ENCODE measurements at places on chromosomes 3 and 15.
A peak's percentile ranks its signal among the peaks of the same experiment; 100 is the strongest.

DNA sequence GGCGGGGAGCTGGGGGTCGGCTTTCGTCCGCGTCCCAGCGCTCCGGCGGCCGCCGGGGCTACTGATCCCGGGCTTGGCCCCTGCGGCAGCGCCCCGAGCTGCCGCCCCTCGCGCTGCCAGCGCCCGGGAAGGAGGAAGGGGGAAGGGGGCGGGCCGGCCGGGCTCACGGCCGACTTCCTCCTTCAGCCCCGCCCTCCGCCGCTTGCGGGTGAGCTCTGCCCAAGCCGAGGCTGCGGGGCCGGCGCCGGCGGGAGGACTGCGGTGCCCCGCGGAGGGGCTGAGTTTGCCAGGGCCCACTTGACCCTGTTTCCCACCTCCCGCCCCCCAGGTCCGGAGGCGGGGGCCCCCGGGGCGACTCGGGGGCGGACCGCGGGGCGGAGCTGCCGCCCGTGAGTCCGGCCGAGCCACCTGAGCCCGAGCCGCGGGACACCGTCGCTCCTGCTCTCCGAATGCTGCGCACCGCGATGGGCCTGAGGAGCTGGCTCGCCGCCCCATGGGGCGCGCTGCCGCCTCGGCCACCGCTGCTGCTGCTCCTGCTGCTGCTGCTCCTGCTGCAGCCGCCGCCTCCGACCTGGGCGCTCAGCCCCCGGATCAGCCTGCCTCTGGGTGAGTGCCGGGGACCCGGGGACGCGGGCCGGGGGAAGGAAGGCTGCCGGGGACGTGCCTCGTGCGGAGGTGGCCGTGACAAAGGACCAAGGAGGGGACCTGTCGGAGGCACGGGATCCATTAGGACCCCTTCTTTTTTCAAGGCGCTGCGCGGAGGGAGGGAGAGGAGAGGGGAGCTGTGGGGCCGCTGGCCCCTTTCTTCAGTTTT lies at the start of gene SEMA4B:
SEMA4B (plus strand) TSS at position 201 of the 814 bp plus-strand sequence; CDS start at position 450, 249 bp downstream.
- peak; percentile 34 for DNase-seq

DNA sequence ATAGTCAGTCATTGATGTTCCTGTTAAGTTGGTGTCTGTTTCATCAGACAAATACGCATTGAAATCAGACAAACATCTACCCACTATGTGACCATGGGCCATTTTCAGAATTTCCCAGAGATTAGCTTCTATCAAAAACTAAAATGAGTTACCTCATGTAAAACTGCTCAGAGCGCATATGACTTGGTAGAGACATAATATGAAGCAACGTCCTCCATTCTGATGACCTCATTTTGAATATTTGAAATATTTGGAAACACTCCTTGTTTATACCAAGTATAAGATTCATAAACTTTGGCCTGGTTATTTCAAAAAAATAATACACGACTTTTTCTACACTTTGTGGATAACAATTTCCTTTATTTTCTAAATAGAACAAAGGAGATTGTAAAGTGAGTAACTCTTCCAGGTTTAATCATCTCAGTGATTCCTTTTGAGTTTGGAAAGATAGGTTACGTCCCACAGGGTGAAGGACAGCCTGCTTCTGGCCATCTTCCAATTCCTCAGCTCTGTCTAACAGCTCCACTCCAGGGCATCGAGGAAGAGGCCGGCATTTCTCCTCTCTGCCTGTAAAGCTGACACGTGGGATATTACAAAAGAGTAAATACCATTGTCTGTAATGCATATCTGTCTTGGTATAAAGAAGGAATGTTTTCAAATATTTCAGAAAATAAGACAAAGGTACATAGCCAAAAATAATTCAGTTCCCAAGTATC lies 122.6 kb downstream of the CADM2 start:
- DNase-seq = no peak

DNA sequence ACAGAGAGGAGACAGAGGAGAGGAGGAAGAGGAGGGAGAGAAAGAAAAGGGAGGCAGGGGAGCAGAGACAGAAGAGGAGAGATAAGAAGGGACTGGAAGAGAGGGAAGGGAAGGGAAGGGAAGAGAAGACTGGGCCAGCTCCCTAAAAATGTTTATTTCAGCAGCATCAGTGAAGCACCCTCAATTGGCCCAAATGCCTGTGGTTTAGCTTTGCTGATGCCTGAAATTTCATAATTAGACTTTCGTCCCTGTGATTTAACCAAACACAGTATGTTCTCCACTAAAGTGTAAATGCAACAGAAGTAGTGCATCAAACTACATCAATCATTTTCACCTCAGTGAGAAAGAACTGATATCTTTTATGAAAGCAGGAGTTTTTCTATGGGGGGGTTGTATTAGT lies 55.9 kb downstream of the NOX5 start:
- DNase-seq = no peak

GRCh38 chr15:96792216-96792615 lies 461.7 kb downstream of the NR2F2 start:
- DNase-seq = no peak

DNA sequence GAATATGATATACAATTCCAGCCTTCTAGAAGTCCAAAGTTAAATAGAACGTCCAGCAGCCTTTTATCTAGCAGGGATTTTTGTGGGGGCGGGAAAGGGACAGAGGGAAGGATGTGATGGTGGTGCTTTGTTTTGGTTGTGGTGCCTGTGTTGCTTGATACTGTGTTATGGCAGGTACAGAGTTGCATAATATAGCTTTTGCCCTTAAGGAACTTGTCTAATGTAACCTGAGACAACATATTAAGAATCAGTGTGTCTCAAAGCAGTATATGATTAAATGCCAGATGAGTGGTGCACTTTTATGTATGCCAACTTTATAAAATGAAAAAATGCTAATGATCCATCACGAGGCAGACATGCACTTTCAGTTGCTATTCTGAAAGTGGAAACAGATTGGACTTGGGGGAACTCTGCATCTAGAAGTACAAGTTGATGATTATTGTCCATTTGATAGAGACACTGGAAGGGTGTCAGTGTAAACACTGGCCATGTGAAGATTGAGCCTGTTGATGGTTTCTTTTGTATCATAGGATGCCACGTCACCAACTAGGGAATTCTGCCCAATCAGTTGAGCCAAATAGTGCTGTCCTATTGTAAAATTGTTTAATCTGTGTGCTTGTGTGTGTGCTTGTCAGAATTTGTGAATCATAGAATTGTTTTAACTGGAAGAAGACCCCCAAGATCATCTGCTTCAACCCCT lies 23.0 kb downstream of the NEO1 start:
- DNase-seq = no peak

- DNase-seq = peak; percentile 9
Observed at GRCh38 chr3:66582721-66583423, 82.0 kb upstream of the LRIG1 start.

DNA sequence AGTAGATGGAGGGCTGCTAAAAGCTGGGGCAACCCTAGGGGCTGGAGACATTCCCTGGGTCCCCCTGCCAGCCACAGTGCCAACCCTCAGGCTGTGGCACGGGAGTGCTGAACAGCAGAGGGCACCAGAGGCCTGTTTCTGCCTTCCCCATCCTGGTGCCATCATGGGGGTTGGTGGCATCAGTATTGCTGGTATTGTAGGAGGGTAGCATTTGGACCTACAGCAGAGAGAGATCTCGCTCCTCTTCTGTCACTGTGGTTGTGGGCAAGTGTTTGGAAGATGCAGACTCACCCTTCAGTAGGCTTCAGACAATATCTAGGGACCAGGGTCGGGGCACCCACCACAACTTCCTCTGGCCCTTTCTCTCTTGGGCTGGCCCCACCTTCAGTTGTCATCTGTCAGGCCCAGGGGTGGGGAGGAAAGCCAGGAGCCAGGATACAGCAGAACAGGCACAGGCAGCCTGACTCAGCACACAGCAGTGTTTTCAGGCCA lies 123.5 kb downstream of the RPLP1 start:
- DNase-seq = peak; percentile 51

GRCh38 chr15:57134071-57134605 lies 215.7 kb downstream of the TCF12 start:
- DNase-seq = no peak

DNA sequence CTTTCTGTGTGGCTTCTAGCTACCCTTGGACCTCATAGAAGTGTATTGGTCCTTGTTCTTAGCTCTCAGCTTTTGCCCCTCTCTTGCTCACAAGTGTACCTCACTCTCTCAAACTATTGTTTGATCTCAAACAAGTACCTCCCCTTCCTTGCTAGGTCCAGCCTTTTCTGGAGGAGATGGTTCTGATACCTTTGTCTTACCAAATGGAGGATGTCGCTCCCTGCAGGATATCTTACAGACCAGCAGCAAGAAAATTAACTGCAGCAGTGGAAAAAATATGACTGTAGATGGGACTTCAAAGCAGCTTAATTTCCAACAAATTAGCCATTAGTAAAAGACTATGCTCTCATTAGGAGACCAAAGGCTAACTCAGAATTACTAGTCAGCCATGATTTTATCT lies 388.1 kb upstream of the ROBO2 start:
- no peak for DNase-seq

GRCh38 chr3:64894006-64894405 lies 206.2 kb upstream of the ADAMTS9 start:
- DNase-seq = no peak

- no peak for DNase-seq
Observed at GRCh38 chr15:33304924-33305323, 5.8 kb upstream of the RYR3 start.

- DNase-seq = no peak
Observed at GRCh38 chr3:152835601-152836102, 721 bp downstream of the P2RY1 start.

GRCh38 chr15:59543721-59544547 lies 67.6 kb upstream of the GCNT3 start:
- DNase-seq = no peak

GRCh38 chr3:45777746-45778386 lies 18.5 kb downstream of the SLC6A20 start:
- DNase-seq = no peak

DNA sequence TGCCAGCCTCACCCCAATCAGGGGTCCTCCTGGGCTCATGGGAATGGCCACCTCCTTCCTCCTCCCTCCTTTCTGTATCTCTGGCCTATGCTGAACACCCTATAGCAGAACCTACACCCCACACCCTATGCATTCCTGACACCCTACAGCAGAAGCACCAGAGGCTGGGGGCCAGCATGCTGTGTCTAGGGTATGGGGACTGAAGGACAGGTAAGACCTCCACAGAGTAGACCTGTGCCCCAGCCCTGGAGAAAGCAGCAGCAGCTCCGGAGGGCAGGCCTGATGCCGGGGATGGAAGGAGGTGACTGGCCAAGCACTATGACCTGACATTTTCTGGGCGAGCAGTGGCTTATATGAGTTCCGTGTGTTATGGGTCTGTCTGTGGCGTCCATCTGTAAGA lies 66.9 kb downstream of the TLE3 start:
- no peak for DNase-seq

GRCh38 chr15:52651868-52652267 lies 27.3 kb downstream of the ATOSA start:
- DNase-seq = no peak

DNA sequence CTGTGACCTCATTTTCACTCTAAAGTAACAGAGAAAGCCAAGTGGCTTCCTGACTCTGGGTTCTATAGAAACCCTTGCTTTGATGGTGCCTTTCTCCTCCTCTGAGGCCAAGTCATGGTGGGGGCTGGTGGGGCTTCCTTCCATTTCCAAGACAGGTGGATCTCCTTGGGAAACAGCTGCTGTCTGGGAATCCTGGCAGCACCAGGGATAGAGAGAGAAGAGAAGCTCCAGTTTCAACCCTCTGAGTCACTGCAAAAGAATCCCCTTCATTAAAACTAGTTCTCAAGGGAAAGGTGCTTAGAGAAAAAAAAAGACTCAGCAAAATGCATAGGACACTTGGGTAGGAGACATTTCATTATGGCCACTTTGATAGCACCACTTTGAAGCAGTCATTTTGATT lies 614.4 kb downstream of the FHIT start:
- DNase-seq = no peak

GRCh38 chr3:77236118-77236517 lies 196.2 kb downstream of the ROBO2 start:
- no peak for DNase-seq

DNA sequence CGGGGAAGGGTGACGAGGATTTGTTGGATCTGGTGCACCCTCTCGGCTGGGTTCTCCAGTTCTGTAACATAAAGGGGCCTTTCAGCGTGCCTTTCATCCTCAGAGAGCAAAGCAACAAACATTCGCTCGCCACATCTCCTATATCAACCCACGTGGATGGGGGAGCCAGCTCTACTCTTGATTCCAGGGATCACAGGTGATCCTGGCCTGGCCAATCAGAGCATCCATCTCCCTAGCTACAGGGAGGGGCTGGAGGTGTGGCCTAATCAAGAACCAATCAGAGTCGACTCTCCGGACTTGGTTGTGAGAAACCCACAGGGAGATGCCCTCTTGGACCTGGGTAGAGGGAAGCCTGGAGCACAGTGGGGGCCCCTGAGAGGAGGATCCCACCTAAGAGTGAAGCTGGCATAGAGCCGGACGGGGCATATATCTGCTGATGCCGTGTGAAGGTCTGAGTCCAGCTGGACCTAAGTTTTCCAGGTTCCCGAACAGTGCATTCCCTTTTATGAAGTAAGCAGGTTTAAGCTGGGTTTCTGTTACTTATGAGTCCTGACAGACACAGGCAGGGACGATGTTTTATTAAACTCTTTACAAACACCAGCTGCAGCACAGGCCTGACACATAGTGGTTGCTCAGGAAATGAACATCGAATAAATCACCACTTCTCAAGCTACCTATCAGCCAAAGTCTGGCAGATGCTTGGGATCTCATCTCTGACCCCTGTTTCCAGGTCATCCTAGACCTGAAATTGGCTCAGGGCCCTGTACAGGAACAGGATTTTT lies 50.7 kb upstream of the RAD18 start:
- DNase-seq = no peak

DNA sequence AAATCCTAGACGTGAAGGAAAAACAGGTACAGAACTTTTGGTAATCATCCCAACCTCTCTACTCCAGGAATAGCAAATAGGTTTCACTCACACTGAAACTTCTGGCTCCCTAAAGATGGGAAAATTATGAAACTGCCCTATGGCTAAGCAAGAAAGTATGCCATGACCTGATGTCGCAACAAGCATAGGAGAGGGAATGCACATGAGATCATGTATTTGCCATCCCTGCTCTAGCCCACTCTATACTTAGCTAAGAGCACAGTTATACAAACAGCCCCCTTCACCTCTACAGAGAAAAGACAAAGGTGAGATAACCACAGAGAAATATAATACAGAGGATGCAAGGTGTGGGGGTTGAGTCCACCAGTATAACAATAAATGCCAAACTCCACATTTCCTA lies 102.7 kb downstream of the TBC1D5 start:
- DNase-seq = no peak

DNA sequence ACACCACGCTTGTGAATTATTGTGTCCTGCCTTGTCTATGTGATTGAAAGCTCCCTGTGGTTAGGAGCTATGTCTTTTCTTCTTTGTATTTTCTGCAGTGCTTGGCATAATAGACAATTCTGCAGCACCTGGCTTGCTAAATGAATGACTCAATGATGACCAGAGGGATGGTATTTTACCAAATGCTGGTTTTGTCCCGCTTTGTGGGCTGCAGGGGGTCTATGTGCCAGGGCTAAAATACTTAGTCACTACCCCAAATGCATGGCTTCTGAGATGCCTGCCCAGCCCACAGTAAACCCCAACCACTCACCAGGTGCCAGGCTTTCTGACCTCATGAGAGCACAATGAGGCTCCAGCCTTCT lies 50.9 kb downstream of the BOC start:
- no peak for DNase-seq
